Right atrium auricular region (tissue), 2 donors: ENCODE measurements at places on chromosomes 1 and 21. TPM values are rescaled to one million over a fixed set of nuclear protein-coding genes. Genes with fewer than 3 reads are reported as not detected.

DNA sequence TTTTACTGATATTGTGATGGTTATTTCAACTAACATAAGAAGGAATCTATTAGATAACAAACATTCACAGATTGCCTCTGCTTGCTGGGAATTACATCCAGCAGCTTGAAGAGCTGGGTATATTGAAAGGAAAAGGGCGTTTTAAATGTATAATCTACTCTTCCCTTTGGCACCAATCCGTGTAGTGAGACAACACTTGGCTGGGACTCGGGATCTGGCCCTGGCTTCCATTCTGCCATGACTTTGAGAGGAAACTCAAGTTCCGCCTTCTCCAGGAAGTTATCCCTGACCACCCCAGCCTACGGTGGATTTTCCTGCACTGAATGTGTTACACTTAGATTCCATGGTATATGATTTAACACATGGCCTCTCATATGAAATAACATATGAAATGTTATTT lies 86.9 kb upstream of the UBE2U start:
- no peak overlapping the region for H3K27ac ChIP-seq
- DNase-seq = no peak
- peaks cover 9% of the 10 kb centered on the region for H3K4me1 ChIP-seq
- H3K27me3 ChIP-seq = no peaks in the 10 kb centered on the region
- H3K36me3 ChIP-seq = no peaks in the 10 kb centered on the region

CD101 gene
- total RNA-seq = 1.3 TPM

GJA8 gene
- total RNA-seq = not detected

CXADR gene
- total RNA-seq = 28.8 TPM

SPRR2E gene
- not detected for total RNA-seq

DNA sequence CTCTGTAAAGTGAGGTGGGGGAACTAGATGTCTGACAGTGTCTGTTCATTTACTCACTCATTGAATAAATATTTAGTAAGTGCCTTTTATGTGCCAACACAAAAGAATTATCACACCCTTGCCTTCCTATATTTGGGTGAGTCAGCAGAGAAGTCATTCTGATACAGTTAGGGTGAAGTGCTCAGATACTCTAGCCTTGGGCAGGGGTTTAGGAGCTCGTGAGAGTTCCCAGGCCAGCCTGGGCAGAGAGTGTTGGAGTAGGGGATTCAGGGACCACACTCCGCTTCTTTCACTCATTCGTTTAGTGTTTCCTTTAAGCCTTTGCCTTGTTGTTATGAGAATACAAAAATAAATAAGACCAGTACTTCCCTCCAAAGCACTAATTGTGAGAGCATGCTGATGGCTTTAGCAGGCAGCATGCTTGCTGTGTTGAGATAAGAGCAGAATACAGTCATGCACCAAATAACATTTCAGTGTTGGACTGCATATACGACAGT lies 83.9 kb downstream of the DYRK1A start:
- no peak overlapping the region for H3K27ac ChIP-seq
- no peaks in the 10 kb centered on the region for H3K27me3 ChIP-seq
- no peaks in the 10 kb centered on the region for H3K36me3 ChIP-seq
- H3K4me3 ChIP-seq = no peak overlapping the region
- DNase-seq = no peak

DNA sequence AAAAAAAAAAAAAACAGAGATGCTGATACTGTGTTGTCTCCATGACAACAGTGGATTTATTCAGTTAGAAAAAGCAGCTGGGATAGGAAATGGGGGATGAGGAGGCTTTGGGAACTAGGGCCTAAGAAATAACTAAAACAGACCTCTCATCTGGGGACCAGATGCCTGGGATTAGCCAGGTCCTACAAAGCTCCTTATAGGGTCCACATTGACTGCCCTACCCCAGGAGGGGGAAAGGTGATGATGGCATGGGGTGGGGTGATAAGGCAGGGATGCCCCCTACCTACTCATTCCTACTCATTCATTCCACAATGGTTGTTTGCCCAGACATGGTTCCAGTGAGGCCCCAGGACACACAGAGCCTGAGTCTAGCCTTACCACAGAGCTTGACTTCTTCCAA lies 131.2 kb downstream of the PLXNA2 start:
- DNase-seq = no peak
- no peaks in the 10 kb centered on the region for H3K36me3 ChIP-seq
- H3K4me3 ChIP-seq = no peak overlapping the region

GRCh38 chr1:63960326-63960725 lies 186.5 kb downstream of the ROR1 start:
- no peaks in the 10 kb centered on the region for H3K4me1 ChIP-seq
- H3K4me3 ChIP-seq = no peak overlapping the region
- H3K27ac ChIP-seq = no peak overlapping the region
- no peak for DNase-seq
- H3K36me3 ChIP-seq = no peaks in the 10 kb centered on the region
